ENCODE measurements at places on chromosomes 2 and 18.

GRCh38 chr2:61771904-61772845 lies 81.7 kb downstream of the FAM161A start:
- DNase-seq = no peak

- no peak for DNase-seq
These were observed 106.3 kb downstream of the MSH2 start for GRCh38 chr2:47509250-47509649.

- DNase-seq = no peak
These were observed 109.3 kb downstream of the MBP start for GRCh38 chr18:77023102-77023782.

GRCh38 chr2:25814681-25815080 lies 63.6 kb downstream of the ASXL2 start:
- no peak for DNase-seq

GRCh38 chr2:43417300-43417699 lies 178.5 kb downstream of the THADA start:
- DNase-seq = no peak

GRCh38 chr2:178152033-178152432 lies 39.8 kb downstream of the RBM45 start:
- DNase-seq = no peak

DNA sequence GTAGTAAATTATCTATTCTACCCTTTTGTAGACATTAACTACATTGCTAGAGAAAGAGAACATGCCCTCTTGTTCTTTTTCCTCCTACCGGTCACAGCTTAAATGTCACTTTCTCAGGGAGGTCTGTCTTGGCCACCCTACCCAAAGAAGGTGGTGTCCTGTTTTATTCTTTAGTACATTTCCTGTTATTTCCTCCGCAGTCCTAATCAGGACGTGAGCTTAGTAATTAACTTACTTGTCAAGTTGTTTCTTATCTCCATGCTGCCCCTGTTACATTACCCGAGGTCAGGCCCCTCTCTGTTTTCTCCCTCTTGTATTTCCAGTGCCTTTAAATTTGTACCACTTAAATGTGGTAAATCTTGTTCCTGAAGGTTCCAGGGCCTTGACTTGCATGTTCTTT lies 73.7 kb upstream of the RMDN2 start:
- DNase-seq = no peak

GRCh38 chr2:205387350-205388055 lies 294.8 kb upstream of the NRP2 start:
- DNase-seq = no peak

GRCh38 chr2:132936261-132936660 lies 266.3 kb upstream of the LYPD1 start:
- DNase-seq = no peak

- DNase-seq = no peak
These were observed 42.2 kb downstream of the KLHL14 start for GRCh38 chr18:32730620-32731091.

DNA sequence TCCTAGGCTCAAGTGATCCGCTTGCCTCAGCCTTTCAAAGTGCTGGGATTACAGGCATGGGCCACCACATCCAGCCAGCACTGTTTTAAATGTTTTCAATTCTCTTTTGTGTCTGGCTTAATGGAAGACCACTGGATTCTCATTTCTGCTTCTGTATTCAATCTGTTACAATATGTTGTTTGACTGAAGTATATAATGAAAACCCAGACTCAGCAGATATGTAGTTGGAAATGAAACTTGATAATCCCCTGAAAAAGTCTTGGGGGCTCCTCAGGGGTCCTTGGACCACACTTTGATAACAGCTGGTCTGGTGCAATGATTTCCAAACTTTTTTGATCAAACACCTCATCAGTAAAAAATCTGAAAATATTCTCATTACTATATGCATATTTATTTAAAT lies 132.7 kb downstream of the ATAD2B start:
- no peak for DNase-seq

DNA sequence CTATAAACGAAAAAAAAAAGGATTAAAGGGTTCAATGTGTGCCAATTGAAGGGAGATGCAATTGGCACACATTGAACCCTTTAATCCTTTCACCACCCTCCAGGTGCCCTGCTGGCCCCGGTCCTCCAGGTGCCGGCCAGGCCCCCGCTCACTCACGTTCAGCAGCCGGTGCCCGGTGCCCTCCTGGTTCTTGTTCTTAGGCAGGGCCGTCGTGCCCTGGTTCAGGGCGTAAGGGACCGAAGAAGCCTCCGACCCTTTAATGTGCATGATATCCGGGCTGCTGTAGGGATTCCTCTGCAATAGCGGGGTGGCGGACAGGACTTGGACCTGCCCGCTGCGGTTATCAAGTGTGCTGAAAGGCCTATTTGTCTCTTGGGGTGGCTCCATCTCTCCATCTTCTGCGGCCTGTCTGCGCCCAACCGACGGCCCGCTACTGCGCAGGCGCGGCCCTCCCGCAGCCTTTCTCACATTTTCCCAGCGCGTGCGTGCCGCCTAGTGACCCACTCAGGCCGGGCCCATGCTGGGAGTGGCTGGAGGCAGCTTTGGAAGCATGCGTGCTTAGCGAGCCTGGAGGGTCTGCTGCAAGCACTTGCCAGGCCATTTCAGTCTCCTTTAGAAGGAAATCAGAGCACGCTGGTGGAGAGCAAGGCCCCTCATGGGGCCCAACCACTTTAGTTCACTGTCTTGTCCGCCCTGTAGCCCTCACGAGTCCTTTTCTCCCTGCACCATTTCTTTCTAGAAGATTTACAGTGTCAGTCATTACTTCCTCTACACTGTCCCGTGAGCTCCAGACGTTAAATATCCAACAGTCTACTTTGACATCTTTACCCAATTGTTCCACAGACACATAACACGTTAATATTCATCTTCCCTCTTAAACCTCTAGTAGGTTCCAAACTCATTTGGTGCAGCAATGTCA lies 24.3 kb downstream of the TMEM237 start:
- no peak for DNase-seq

DNA sequence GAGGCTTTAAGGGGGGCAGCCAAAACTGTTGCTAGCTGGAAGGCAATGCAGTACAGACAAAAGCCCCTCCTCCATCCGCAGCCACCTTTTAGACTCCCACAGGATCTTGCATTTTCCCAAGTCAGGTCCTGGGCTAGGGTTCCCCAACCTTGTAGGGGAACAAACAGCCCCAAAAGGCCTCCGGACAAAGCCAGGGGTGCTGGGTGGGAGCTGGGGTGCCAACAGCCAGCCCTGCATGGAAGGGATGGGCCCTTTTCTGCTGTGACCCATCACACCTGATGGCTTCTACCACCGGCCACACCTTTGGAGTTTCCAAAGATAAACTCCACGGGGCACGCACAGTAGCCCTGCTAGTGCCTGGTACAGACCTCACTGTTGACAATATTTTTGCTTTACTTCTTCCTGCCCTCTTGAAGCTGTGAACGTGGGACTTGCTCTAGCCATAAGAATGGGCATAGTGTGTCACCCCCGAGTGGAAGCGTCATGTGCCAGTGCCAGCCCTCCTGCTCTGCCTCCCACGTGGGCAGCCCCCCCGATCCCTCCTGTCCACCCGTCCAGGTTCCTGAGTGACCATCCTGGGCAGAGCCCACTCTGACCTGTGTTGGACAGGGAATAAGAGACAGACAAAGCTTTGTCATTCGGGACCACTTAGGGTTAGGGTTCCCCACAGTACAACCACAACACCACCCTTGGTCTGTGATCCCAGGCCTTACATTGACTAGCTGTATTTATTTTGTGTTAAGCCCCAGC lies 18.8 kb downstream of the TUBB6 start:
- DNase-seq = no peak

DNA sequence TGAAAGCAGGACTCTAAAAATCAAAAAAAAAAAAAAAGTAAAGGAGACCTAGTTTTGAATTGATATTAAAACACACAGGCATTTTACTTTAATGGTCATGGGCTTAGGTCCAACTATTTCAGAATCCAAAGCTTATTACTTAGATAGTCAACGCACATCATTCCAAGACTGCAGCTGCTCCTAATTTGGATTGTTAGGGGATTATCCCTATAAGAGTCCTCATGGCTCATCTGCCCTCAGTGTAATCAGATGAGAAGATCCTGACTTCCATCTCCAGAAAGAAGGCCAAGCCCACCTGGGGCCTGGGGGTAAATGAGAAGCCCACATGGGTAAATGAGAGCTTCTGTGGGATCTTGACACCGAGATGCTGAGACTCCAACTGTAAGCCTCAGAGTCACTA lies 424.2 kb downstream of the NRXN1 start:
- DNase-seq = no peak

DNA sequence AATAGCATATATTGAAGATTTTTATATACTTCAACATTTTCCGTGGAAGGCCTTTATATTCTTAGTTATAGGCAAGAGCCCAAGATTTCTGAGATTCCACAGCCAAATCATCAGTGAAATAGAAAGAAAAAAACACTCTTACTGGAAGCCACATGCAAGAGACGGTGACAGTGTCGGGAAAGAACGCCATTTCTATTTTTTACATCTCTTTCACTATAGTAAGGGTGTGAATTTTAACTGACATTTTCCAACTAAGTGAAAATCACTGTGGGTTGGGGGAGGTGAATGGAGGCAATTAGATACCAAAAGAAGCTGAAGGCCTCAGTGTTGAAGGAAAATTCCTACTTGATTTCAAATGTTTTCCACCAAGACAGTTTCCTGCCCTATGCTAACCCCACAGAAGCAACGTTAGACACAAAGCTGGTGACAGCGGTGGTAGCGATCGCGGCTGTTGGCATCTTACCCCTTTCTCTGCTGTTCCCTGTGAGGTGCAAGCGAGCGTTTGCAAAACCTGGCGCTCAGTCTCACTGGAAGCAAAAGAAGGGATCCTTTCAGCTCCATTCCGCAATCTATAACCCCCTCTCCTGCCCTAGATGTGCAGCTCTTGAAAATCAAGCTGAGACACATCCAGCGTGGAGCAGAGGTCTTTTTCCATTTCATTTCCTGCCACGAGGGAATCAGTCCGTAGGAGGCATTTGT lies 20.0 kb downstream of the ID2 start:
- DNase-seq = no peak

DNA sequence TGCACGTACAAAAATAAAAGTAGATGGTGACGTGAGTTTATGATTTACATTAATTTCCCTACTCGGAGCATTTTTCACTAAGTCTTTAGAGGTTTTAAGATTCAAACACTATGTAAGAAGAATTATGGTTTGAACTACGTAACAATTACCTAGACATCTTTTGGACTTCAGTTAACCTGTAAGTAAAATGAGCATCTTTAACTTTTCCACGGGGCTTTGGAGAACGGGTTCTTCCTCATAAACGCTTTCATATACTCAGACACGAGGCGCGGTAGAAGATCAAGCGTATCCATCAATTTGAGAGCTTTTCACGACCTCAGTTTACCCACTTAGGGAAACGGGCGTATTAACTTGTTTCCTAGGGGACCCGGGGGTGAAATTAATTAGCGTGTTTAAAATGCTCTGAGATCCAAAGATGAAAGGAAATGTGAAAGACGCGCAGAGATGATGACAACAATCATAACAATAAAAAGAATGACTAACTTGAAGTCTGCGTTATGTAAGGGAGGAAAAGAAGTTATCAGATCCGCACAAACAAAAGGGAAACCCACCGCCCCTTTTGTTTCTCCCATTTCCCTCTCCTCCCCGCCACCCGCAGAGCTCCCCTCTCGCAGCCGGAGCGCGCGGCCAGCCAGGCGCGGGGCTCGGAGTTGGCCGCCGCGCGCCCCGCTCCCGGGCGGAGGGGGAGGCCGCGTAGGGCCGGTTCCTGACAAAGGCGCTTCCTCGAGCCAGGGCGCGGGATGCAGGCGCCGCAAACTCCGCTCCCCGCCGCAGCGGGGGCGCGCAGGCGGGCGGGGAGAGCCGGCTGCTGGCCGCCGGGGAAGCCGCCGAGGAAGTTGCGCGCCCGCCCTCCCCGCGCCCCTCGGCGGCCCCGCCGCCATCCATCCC lies 807 bp downstream of the PELI1 start:
- peak; percentile 48 for DNase-seq

DNA sequence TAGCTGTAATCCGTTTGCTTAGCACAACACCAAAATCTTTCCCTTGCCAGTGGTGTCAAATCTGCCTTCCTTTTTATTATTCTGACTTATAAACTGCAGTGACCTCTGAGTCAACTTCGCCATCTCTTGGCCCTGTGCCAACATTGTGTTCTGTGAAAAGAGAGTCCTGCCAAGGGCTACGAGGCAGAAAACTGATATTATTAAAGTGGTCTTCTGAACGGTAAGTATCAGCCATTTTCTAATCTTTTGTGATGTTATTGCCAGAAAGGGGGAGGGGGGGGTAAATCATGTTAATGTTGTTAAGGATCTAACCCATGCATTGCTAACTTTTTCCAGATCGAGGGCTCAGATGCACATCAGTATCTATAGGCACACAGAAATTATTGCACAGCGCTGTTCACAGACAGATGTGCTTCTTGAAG lies 121.5 kb upstream of the LTBP1 start:
- DNase-seq = no peak

- DNase-seq = no peak
These were observed 196.9 kb downstream of the NRP2 start for GRCh38 chr2:205878999-205879762.

GRCh38 chr2:26179446-26179913 lies 6.6 kb downstream of the GAREM2 start:
- no peak for DNase-seq

DNA sequence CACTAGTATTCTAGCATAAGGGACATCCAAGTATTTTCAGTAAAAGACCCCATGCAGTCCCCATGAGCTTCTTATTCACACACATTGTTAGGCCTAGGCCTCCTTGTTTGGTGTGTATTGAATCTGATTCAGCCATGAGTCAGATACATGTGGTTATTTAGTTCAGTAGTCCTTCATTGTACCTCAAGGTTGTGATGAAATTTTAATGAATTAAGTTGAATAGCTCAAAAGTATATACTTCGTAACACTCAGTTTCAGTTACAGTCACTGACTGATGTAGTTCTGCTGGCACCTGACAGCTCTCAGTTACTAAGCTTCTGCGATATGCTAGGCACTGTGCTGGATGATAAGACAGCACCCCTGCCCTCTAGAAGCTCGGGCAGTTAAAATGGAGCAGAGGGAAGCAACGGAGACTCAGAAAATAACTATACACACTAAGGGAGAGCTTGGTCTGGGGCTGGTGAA lies 86.4 kb downstream of the XRCC5 start:
- no peak for DNase-seq

GRCh38 chr2:203191961-203192360 lies 46.9 kb upstream of the CYP20A1 start:
- no peak for DNase-seq

GRCh38 chr2:224412141-224413015 lies 10.5 kb upstream of the FAM124B start:
- DNase-seq = no peak

DNA sequence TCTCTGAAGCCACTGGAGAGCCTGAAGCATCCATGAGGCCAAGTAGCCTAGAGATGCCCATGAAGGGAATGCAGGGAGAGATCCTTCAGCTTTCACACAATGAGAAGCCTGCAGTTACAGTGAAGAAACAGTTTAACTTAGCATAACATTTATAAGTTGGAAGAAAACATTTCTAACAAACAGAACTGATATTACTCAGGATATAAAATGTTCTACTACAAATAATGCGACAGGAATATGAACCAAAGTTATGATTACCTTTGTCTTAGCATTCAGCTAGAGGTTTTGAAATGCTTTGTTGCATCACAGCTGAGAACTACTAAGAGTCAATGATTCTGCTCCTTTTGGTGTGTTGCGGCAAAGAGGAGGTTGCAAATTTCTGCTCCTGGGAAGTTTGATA lies 6.9 kb upstream of the KYNU start:
- DNase-seq = no peak

- DNase-seq = peak; percentile 31
These were observed 643 bp downstream of the RMC1 start for GRCh38 chr18:23503963-23504344.

GRCh38 chr2:222714361-222715241 lies 43.1 kb downstream of the MOGAT1 start:
- DNase-seq = no peak

All from CD4-positive, alpha-beta T cell treated with Interleukin-17A for 4 hours (primary cell).